ENCODE measurements at places on chromosomes 1 and 21. TPM values are rescaled to one million over a fixed set of nuclear protein-coding genes. Genes with fewer than 3 reads are reported as not detected.

PPP1R15B gene
- polyA plus RNA-seq: 12.9 TPM

S100A9 gene
- 111 TPM for polyA plus RNA-seq

ZNF648 gene
- polyA plus RNA-seq: not detected

PPIAL4G gene
- polyA plus RNA-seq: not detected

WNT3A gene
- not detected for polyA plus RNA-seq

S100A16 gene
- polyA plus RNA-seq: 251 TPM

Measured in psoas muscle (tissue), 8 donors.